ENCODE measurements at places on chromosomes 1 and 21.

- no peak for DNase-seq
These were observed 395.6 kb upstream of the PBX1 start for GRCh38 chr1:164163289-164163849.

- no peak for DNase-seq
These were observed 10.9 kb downstream of the SKI start for GRCh38 chr1:2239013-2239370.

DNA sequence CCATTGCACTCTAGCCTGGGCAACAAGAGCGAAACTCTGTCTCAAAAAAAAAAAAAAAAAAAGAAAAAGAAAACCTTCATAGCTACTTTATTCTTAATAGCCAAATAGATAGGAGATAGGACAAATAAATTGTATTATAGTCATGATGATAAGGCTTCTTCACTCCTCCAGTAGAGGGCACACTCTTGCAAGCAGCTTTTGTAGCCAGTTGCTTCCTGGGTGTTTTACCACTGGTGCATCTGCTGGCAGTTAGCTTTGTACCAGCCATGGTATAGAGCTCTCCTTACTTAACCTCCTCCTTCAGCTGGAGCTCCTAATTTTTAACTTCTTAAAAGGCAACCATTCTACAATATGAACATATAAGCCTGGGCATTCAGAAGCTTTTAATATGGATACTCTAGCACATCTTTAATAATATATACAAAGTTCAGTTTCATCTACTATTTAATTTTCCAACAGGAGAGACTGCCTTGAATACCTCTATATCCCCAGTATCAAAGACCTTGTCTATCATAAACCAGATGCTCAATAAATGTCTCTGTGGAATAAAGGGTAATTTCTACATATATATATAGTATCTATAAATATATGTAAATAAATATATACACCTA, 35.8 kb downstream of the EVI5 start:
- peak; percentile 61 for DNase-seq

DNA sequence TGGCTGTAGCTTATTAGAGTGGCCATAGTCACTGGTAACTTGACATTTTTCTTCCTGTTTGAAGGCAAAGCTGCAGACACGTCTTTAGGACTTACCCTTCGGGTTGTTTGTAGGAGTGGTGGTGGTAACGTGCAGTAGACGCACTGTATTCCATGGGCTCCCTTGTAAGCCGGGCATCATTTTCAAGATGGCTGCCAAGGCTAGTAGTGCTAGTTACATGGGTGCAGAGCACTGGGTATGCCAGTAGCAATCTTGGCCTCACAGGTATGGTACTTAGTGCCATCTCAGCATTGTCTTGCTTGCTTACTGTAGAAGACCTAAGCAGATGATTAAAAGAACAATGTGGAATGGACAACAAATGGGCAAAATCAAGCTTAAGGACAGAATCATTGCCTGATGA, 1.9 kb downstream of the YBX1 start:
- no peak for DNase-seq

DNA sequence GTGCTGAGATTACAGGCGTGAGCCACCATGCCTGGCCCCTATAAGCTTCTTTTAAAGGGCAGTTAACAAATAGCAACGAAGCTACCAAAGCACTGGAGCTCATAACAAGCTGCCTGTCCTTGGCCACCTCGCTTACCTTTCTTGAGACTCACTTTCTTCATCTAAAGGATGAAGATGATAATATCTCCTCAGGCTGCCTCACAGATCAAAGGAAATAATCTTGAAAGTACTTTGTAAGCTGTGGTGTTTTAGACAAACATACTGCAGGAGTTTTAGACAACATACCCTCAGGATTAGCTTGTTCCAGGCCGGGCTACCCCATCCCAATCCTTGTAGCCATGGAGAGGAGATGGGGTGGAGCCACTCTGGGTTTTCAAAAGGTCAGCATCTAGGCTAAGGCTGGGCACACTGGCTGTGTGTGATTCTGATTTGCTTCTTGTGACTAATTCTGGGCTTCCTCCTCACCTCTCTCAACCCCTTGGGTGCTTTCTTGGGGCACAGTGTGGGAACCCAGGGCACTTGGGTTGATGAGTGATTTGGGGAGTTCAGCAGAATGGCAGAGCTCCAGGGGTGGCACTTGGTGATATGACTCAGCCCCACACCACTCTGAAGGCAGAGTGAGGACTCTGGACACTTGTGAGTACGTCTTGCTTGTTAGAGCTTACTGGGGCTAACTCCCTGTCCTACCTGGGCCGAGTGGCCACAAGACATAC, 5.2 kb downstream of the GPR25 start:
- no peak for DNase-seq

DNA sequence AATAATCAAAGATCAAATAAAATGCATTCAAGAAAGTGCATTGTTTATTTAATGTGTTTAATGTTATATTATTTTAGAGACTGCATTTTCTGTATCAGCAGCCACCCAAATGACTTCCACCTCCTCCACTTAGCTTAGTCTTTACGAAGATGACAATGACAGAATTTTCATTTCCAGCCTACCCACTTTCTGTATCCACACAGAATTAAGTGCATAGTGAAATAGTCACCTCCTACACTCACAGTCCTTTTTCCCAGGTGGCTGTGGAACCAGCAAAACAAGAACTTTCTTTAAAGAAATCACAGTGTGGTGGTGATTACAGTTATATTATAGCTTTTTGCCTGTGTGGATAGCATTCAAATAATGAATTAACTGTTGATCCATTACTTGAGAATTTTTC, 66.2 kb upstream of the KCNK1 start:
- no peak for DNase-seq

GRCh38 chr1:160146107-160146506, 5.3 kb upstream of the ATP1A4 start:
- DNase-seq: no peak

Measured in hepatocyte (in vitro differentiated cells).